ENCODE measurements at places on chromosomes 1 and 21.

- peak; percentile 56 for DNase-seq
Measured at GRCh38 chr1:36703526-36704208, 221.0 kb upstream of the CSF3R start.

DNA sequence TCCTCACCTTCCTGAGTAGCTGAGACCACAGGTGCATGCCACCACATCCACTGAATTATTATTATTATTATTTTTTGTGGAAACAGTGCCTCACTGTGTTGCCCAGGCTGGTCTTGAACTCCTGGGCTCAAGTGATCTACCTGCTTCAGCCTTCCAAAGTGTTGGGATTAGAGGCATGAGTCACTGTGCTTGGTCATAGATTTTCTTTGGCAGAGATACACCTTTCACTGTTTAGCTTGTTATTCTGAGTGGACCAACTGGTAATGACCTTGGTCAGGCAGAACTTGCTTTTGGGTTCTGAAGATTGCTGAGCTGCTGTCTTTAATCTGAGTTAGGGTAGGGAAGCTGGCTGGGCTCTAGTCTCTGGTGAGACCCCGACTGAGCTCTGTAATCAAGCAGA is 66.8 kb downstream of the DNAH14 start:
- DNase-seq = no peak

DNA sequence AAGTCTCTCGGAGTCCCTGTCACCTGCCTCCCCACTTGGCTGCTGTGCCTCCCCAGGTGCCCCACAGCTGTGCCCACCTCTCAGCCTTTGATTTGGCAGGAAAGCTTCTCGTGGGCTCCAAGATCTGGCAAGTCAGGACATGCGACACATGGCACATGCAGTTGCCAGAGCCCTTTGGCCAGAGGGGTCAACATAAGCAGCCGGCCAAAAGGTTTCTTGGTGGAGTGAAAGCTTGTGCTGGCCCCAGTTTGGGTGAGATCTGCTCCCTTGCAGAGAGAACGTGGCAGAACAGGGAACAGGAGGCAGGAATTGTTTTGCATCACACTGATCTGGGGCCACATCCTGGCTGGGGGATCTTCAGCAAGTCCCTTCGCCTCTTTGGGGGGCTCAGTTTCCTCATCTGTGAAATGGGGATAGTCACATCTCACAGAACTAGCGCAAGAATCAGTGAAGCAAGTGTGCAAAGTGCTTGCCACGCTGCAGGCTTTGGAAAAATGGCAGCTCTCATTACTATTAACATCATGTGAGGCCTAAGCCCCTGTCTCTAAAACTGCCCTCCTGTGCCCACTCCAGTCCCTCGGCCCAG is 232.6 kb downstream of the TRABD2B start:
- no peak for DNase-seq

DNA sequence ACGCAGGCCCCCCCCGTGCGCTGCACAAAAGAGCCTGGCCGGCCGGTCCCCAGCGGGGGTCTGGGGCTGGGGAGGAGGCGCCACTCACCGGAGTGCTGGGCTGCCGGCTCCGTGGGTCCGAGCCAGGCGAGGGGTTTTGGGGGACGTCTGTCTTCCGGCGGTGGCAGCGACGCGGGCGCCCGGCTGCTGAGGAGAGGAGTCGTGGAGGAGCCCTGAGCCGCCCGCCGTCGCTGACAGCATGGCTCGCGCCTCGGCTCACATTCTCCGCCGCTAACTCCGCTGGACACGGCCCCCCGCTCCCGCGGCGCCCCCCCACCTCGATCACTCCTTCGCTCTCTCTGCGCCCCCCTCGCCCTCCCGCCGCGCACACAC is 649 bp downstream of the AHDC1 start:
- DNase-seq = no peak

- DNase-seq = no peak
Measured at GRCh38 chr1:157404063-157404501, 148.2 kb downstream of the FCRL5 start.

GRCh38 chr1:247180581-247180980 is 8.8 kb upstream of the ZNF124 start:
- no peak for DNase-seq
